ENCODE measurements at places on chromosomes 4 and X.

DNA sequence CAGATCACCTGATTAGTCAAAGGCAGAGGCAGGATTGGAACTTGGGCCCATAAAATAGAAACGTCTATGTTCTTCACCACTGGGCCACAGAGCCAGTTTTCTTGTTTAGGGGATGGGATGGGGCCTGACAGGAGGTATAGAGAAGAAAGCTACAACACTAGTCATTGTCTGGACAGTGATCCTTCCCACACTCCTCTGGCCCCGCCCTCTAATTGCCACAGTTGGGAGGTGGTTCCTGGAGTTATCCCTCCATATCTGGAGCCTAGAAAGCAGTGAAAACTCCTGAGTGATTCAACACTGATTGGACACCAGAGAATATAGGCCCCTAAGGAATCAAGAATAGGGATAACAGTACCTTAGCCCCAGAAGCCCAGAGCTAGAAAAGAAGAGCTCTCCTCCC, 22.9 kb downstream of the RASL11B start:
- DNase-seq: no peak

DNA sequence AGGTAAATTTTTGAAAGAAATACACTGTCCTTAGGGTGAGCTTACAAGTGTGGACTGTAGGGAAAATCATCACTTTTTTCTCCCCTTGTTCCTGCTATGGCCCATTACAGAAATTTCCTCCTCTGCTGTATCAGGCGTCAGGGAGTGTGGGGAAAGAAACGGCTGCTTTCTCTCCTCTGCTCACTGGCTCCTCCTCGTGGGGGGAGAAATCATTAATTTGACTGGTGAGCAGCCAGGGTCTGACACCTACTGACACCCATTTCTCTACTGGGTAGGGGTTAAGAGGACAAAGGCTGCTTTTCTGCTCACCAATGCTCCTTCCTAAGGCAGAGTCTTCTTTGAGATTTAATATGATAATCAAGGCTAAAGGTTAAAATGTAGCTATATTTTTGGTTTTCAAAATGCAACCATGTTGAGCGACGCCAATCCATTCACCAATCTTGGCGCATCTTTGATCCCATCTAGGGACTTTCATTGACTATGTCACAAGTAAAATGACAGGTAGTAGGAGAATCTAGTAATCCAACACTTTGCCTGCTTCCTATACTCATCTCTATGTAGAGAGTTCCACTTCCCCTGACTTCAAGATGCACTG, 25.1 kb downstream of the SETD7 start:
- DNase-seq: peak; percentile 56

- no peak for DNase-seq
Observed at GRCh38 chrX:124605511-124605910, 259.1 kb downstream of the SH2D1A start.

DNA sequence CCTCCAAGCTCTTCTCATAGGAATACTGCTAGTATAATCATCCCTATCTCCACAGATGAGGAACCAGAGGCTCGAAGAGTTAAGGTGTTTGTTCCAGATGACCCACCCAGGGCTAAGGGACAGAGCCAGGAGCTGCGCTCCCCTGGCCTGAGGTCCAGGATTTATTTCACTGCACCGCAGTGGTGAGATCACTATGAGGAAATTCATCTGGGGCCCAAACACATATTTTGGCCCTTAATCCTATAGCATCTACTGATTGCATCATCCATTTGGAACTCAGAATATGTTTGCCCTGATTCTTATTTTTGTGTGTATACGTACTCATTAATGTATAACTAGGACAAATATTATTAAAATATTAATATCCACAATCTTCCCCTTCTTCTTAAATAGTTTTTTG, 100.1 kb upstream of the RBPJ start:
- DNase-seq: peak; percentile 91

- DNase-seq: no peak
Observed at GRCh38 chrX:103467887-103468286, 51.4 kb downstream of the RAB40A start.

- DNase-seq: peak; percentile 75
Observed at GRCh38 chr4:16001484-16001858, 38.5 kb upstream of the FGFBP2 start.

DNA sequence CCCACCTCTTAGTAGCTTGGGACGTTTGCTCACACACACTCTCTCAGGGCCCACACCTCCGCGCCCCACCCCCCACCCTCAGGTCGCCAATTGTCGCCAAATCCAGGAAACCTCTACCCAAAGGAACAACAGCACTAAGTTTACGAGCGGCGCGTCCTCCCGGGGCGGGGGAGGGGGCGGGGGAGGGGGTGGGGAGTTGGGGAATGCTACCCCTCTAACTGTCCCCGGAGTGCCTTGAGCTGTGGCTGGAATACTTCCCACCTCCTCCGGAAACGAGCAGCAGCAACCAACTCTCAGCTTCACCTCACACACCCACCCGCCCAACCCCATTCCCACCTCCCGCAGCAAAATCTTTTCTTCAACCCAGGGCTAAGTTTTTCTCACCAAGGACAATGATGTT, 135.6 kb upstream of the ZIC3 start:
- no peak for DNase-seq

DNA sequence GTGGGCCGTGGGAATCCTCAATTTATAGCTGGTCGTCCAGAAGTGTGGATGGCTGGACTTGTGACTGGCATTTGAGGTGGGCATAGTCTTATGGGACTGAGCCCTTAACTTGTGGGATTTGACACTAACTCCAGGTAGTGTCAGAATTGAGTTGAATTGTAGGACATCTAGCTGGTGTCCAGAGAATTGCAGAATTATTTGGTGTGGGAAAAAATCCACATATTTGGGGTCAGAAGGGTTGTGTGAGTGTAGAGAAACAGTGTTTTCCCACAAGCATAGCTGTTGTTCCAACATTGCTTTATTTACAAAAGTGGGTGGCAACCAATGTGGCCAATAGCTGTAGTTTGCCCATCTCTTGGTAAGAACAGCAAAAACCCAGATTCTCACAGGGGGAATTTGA, 91.3 kb downstream of the MOSPD2 start:
- DNase-seq: peak; percentile 55

DNA sequence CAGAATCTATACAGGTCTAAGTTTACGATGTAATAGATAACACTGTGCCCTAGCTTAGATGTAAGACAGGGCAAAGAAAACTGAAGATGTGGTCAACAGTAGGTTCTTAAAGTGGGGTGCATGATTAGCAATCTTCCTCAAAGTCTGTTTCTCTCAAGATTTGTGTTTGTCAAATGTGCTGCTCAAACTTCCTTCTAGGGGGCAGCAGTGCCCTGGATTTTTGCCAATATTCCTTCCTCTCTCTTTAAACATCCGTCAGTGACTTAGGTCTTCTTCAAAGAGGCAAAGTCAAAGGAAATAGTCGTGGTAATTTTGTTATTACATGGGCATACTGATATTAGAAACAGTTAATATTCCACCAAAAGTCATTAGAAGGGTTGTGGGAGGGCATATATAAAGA, 4.2 kb upstream of the PDHA2 start:
- peak; percentile 0 for DNase-seq

GRCh38 chrX:30613721-30614120, 36.2 kb upstream of the TASL start:
- no peak for DNase-seq

DNA sequence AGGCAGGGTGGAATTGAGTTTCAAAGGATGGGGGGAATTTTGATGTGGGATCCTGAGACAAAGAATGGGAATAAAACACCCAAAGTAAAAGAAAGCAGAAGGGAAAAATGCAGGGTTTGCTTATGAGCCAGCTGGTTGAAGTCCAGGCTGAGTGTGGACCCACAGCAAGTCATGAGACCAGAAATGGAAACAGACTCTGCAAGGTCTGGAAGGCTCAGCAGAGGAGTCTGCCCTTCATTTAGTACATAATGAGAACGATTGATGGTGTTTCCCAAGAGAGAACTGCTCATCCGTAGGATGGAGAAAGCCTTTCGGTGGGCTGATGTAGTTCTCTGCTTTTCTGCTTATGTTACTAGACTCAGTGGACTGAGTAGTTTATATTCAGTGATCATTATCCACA, 259.1 kb downstream of the C4orf33 start:
- DNase-seq: no peak

- no peak for DNase-seq
Observed at GRCh38 chrX:124239324-124239723, 93.1 kb upstream of the TEX13D start.

DNA sequence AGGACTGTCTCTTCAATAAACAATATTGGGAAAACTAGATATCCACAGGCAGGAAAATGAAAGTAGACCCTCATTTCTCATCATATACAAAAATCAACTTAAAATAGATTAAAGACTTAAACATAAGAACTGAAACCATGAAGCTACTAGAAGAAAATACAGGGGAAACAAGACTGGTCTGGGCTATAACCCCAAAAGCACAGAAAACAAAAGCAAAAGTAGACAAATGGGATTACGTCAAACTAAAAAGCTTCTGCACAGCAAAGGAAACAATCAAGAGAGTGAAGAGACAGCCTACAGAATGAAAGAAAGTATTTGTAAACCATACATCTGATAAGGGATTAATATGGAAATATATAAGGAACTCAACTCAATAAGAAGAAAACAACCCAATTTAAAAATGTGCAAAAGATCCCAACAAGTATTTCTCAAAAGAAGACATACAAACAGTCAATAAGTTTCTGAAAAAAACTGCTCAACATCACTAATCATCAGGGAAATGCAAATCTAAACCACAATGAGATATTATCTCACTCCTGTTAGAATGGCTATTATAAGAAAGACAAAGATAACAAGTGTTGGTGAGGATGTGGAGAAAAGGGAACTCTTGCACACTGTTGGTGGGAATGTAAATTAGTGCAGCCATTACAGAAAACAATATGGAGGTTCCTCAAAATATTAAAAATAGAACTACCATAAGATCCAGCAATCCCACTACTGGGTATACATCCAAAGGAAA, 325.3 kb upstream of the RASGEF1B start:
- no peak for DNase-seq

DNA sequence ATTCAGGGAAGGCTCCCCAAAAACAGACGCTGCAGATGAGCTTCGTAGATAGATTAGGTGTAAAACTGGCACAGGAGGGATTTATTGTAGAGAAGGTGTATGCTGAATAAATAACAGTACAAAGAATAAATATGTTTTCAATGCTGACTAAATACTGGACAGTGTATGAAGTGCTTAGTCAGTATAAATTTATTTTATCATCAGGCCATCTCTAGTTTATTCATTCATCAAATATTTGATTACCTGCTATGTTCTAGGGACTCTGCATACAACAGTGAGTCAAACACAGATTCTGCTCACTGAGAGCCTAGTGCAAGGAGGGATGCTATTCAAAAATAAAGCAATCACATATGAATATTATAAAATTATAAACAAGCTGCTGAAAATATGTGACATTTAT, 63.6 kb upstream of the TSPAN5 start:
- peak; percentile 42 for DNase-seq

All from ELR (cell line).